Cortex of kidney (tissue), 1 donor: ENCODE measurements at places on chromosomes 5 and 9.

DNA sequence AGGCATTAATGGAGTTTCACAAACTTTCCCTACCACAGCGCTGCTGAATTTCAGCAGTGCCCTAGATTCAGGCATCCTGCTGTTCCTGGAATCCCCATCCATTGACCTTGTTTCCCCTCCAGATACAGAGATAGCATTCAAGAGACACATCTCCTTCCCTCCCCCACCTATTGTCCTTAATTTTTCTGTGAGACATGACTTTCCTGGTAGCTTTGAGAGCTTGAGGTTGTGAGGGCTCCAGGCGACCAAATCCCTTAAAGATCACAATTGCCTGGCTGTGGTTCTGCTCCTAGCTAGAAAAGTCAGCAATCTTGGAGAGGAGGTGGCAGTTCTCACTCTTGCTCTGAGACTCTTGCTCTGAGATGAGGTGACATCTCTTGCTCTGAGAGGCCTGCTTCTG lies 48.0 kb downstream of the PRR16 start:
- no peak for DNase-seq

DNA sequence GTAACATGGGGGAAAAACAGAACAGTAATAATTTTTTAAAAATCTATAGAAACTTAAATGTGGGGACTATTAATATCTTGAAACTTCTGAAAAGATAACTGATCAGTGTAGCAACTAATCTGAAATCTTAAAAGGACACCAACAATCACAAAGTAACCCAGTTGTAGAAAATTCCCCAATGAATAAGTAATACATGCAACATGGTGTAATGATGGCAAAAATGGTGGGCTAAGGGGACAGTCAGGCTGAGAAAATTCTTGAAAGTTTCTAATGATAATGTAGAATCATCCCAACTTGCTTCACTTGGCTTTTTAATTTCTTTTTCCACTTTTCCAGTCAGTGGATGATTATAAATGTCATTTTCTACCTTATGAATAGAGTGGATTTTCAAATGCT lies 5.4 kb downstream of the NFIL3 start:
- DNase-seq: no peak

GRCh38 chr5:97501965-97502305 lies 318.9 kb upstream of the RIOK2 start:
- DNase-seq: no peak

- no peak for DNase-seq
These were observed 210.5 kb downstream of the GADD45G start for GRCh38 chr9:89815061-89815902.

DNA sequence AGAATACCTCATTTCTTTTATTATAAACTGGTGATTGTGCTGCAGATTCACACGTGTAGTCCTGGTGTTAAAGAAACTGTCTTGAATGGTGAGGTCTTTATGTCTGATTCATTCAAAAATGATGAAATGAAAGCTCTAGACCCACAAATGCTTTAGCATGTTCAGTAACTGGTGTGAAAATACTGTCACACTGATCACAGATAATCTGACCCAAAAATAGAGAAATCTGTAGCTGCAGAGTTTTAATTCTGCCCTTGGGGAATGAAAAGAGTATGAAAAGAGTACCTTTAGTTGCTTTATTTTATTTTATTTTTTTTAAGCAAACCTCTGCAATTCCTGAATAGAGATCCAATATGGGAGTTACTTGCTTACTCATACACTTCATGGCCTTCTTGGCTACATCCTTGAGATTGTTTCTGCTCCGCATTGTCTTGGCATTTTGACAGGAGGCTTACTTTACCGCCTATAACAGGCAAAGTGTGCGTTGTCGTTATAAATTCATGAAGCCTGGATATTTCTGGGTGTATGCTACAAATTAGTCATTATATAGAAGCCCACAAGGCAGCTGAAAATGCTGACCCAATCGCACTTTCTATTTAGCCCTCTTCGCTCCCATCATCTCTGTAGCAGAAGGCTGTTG lies 2.7 kb downstream of the RGMB start:
- DNase-seq: no peak

DNA sequence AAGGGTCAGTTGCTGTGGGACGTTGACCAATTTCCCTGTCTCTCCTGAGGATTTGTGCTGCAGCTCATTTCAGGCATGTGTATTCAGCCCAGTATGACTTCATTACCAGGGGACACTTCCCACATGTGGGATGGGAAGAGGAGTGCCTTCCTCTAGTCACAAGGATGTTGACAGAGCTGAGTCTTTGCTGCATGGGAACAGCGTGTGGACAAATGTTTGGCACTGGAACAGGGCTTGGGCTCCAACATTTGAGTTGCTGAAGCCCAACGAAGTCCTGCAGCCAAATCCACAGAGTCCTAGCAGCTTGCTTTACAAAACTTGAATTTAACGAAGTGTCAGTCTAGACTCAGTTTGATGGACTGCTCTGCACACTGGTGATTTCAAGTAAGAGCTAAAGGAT lies 283.2 kb downstream of the SH3GL2 start:
- no peak for DNase-seq
